ENCODE measurements at places on chromosomes 11 and 22.

DNA sequence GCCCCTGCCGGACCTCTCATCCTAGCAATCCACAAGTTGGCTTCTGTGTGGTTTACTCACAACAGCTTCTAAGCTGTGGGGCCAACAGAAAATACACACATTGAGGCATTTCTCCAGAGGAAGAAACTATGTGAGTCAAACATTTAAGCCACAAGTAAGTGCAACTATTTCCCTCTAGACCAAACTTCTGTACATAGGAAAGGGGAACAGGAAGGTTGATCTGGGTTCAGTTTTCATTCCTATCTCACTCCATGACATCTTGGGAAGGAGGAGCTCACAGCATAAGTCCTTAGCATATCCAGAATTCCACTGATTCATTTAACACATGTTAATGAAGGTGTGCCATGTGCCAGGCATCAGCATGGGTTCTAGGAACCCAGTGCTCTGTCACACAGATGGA is 72.8 kb upstream of the PICALM start:
- no peak for DNase-seq

GRCh38 chr11:67429038-67429668 is 859 bp downstream of the RPS6KB2 start:
- DNase-seq: no peak

DNA sequence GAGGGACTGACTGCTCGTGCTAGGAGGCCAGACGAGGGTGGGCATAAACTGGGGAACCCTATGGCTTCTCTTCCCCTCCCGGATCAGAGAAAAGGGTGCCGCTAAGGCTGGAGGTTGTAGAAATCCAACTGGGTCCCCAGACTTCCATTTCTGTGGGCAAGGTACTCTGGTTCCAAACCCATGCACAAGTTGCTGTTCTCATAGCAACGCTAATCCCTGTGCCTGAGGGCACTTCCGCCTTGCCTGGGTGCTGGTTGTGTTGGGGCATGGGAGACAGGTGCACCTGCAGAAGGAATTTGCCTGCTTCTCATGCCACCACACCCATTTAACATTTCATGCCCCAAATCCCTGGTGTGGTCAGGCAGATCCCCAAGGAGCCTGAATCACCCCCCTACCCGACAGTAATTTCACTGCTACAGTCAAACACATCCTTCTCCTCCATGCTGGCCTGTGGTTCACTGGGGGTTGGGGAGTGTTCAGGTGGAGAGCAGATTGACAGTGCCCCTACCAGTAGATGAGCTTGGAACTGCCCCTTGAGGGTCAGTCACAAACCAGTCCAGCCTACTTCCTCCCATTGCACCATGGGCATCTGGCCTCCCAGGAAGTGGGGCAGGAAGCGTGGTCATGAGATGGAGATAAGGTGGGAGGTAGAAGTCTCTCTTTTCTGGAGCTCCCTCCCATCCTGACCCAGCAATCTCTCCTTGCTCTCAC is 1.2 kb downstream of the C2CD2L start:
- DNase-seq: peak; percentile 56

DNA sequence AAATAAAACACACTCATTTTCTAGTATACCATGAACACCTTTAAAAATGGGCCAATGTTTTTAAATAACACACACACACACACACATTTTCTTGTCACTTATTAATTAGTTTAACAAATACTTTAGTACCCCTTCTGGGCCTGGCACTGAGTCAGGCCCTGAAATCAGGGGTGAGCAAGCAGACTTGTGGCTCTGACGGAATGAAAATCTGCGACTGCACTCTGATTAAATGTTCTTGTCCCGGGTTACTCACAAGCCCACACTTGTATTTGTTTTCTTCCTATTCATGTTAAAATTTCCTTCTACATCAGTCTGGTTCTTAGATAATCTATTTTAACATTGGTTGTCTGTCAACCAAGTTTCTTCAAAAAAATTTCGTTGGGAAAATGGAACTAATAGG is 43.0 kb upstream of the PDGFD start:
- no peak for DNase-seq

- no peak for DNase-seq
Observed at GRCh38 chr11:123472236-123472935, 42.3 kb downstream of the GRAMD1B start.

DNA sequence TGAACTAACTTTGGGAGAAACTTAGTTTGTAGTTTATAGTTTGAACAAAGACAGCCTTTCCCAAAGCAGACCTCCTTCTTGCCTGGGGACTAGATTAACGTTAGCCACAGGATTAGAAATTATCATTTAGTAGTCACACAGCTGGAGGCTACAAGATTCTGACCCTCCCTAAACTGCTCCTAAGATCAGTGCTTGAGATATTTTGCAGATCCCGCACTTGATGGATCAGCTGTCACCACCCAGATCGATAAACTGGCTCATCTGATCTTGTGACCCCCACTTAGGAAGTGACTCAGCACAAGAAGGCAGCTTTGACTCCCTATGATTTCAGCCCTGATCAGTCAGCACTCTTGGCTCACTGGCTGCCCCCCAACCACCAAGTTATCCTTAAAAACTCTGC is 1.6 kb downstream of the SLC22A24 start:
- DNase-seq: no peak

DNA sequence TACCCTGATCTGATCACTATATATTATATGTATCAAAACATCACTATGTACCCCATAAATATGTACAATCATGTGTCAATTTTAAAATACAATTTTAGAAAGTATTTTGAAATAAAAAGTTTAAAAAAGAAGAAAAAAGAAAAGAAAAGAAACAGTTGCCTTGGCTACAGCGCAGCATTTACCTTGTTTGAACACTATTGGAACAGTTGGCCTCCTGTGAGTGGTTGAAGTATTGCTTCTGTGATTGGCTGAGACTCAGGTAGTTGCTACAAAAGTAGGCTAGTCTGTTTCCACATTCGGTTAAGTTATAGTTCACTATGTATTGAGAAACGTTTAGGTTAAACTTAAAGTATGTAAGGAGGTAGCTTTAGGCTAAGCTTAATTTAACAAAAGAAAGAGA is 7.9 kb upstream of the DTX4 start:
- no peak for DNase-seq

DNA sequence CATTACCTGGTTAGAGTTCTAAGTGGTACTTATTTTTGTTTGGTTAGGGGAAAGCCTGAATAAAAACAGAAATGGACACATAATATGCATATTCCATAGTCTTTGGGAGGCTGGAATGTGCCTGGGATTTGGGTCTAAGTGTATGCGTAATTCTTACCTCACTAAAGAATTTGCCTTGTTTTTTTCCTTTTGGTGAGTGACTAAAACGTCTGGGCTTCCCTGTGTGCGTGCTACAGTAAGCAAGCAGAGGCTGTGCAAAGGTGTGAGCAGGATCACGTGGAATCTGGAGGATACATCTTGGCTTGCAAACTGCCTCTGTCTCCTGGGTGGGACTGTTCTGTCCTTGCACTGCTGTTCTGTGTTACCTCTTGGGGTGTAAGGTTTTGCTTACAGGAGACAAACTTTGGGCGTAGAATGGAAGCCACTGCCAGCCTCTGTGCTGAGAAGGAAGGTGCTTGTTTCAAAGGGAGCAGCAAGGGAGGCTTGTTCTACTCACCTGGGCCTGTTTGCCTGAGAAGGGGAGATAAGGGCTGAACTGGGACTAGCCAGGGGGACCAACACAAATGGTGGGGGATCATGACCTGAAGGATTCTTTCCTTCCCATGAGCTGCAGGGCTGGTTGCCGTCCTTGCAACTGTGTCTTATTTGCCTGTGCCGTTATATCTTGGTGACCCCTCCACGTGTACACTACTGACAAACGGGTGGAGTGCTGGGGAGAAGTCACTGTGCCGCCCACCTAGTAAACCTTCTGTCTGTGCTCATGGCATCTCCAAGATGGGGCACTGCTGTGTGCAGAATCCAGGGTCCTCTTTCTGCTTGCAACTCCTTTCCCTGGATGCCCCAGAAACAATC is 4.5 kb downstream of the NEAT1 start:
- DNase-seq: peak; percentile 51
